ENCODE measurements at places on chromosomes 3 and 15. TPM values are rescaled to one million over a fixed set of nuclear protein-coding genes. Genes with fewer than 3 reads are reported as not detected.

GRCh38 chr15:101391981-101392640 is 97.1 kb upstream of the SNRPA1 start:
- DNase-seq, result no peak

DNA sequence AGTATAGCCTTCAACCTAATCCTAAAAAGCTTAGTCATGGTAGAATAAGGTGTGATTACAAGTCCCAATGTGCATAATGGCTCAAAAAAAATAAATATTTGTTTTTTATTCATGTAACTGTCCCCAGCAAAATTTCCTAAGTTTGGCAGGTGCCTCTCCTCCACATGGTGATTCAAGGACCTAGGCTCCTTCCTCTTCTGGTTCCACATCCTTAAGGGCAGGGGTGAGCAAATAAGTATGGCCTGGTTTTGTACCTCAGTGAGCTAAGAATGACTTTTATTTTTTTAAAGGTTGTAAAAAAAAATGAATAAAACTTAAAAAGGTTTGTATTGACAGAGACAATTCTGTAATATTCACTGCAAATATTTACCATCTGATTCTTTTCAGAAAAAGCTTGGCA is 343.5 kb upstream of the UBE2E2 start:
- DNase-seq, result no peak

GRCh38 chr3:45109771-45110508 is 36.2 kb downstream of the CDCP1 start:
- no peak for DNase-seq

DNA sequence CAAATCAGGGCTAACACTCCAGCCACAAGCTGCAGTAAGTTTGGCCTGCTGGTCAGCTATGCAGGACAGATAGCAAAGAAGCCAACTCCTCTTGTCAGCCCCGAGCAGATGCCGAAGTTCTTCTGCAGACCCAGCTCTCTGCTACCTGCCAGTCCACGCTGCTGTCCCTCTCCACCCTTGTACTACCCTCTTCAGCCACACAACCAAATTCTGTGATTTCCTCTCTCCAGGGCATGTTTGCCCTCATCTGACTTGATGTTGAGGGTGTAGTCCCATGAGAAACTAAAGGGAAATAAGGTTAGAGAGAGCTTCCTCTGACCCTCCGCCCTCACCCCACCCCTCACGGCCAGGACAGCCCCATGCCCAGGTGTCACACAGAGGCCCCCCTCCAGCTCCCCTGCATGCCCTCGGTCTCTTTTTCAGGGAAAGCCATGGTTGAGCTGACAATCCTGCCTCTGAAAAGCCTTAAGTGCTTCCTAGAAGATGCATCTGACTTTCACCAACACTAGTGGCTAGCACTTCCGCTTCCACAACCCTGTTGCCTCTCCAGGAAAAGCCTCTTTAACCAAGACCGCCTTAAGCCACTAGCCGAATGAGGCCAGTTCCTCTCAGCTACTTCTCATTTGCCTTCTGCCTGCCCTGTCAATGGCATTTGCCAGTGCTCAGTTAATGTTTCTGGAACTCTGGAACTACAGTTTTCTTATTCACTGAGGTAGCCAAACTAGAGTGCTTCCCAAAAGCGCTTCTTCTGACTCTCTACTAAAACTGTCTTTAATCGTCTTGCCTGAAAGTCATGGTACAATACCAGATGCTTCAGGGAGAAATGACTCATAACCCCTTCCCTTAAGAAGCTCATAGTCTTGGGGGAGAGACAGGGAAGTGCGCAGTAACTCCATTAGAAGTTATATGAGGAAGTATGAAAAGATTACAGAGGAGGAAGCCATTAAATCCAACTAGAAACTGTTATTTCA is 300.4 kb upstream of the STT3B start:
- no peak for DNase-seq

DNA sequence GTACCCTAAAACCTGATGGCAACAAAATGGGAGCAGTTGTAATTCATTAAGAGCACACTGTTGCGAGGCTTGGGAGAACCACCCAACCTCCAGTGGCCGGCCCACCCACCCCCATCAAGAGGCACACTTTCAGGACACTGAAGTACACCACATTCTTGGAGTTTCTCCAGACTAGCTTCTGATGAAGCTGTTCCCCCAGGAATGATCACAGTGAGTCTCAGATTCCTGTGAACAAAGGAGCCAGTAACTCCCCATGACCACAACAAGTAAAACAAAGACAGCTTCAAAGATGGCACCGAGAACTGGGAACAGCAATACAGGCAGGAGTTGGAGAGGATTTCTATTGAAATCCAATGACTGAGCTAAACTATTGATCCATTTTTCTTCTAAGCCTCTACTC is 126.0 kb downstream of the ST8SIA2 start:
- no peak for DNase-seq

GRCh38 chr3:24451461-24452099 is 43.1 kb downstream of the THRB start:
- no peak for DNase-seq

DNA sequence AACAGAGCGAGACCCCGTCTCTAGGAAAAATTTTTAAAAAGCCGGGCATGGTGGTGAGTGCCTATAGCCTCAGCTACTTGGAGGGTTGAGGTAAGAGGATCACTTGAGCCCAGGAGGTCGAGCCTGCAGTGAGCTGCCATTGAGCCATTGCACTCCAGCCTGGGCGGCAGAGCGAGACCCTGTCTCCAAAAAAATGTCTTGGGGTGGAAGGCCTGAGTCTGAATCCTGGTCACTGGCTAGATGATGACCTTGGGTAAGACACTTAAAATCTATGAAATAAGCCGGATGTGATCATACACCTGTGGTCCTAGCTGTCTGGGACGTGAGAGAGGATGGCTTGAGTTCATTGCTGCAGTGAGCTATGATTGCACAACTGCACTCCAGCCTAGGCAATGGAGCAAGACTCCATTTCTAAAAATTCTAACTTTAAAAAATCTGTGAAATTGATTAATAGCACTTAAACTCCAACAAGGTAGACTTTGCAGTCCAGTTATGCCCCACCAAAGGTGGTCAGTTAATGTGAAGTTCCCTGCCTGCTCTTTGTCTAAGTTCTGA is 157.3 kb upstream of the UMPS start:
- DNase-seq, result no peak

GRCh38 chr3:94305835-94306611 is 243.2 kb downstream of the NSUN3 start:
- DNase-seq, result peak; percentile 5

DNA sequence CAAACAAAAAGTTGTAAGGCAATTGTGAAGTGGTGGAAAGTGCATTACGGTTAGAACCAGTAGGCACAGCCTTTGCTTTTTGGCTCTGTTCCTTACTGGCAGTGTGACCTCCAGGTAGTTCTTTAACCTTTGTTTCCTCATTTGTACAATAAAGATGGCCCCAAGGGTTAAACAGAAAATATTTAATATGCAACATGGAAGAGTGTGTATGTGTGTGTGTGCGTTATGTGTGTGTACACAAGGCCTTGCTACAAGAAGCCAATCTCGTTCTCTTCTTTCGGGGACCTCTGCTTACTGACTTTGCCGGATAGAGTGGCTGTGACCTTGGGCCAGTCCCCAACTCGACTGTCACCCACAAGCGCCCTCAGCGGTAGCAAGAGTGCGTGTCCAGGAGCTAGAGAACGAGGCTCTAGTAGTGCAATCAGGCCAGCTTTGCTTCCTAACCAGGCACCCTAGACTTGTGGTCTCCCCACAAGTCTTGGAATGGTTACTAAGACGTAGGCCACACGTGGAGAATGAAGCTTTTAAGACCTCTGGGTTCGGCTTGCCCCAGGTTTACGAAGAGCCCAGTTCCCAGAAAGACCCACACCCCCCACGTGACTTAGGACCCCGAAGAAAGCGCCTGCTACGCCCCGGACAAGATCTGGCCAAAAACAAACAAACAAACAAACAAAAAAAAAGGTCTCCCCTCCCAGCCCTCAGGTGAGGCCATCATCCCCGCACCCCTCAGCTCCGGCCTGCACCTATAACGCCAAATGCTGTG is 593 bp downstream of the CIAO2A start:
- peak; percentile 60 for DNase-seq

- DNase-seq, result no peak
Measured at GRCh38 chr3:149660462-149660861, 2.6 kb upstream of the WWTR1 start.

- no peak for DNase-seq
Measured at GRCh38 chr15:57019496-57020160, 101.2 kb downstream of the TCF12 start.

- no peak for DNase-seq
Measured at GRCh38 chr3:127183931-127184869, 8.7 kb upstream of the PRR23E start.

- DNase-seq, result no peak
Measured at GRCh38 chr15:95712785-95713184, 617.7 kb upstream of the NR2F2 start.

DNA sequence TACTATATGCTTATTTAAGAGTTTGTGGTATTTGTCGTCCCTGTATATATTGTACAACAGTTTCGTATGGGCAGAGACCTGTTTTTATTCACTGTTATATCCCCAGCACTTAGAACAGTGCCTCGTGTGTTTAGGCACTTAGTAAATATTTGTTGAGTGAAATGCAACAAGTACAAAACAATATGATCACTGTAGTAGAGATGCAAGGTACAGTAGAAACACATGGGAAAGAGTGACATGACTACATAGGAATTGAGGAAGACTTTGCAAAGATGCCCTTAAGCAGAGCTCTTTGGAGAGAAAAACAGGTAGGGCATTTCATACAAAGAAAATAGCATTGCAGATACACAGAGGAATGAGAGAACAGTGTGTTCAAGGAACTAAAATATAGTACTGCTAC is 18.3 kb downstream of the RASA2 start:
- DNase-seq, result no peak

GRCh38 chr15:90871716-90872485 is 3.5 kb downstream of the FURIN start:
- no peak for DNase-seq

- no peak for DNase-seq
Measured at GRCh38 chr3:164040991-164041390, 1037.3 kb downstream of the SI start.

- no peak for DNase-seq
Measured at GRCh38 chr3:14573706-14574105, 33.6 kb upstream of the GRIP2 start.

- peak; percentile 8 for DNase-seq
Measured at GRCh38 chr3:181210275-181210674, 220.7 kb upstream of the DNAJC19 start.

- DNase-seq, result no peak
Measured at GRCh38 chr3:123483146-123483545, 34.3 kb upstream of the ADCY5 start.

- DNase-seq, result no peak
Measured at GRCh38 chr3:101807888-101808287, 28.9 kb downstream of the NXPE3 start.

DNA sequence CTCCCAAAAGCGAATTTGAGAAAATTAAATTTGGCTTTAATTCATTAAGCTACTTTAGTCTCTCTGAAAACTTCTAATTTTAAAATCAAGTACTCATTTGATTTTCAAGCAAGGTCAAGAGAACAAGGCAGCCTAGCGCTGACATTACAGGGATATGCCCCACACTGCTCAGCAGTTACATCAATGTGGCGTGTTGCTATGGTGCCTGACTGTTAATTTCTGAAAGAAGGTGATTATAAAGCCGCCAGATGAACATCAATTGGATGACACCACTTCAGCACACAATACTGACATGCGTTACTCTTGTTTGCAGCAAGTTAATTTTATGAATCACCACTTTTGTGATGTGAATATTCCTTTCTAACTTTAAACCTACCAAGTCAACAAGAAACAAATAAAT is 284.4 kb downstream of the FOXP1 start:
- no peak for DNase-seq

- no peak for DNase-seq
Measured at GRCh38 chr3:141170678-141171295, 60.8 kb upstream of the PXYLP1 start.

- no peak for DNase-seq
Measured at GRCh38 chr15:49387471-49387870, 35.6 kb upstream of the FGF7 start.

GRCh38 chr15:99275525-99276128 is 24.3 kb downstream of the LRRC28 start:
- DNase-seq, result no peak

DNA sequence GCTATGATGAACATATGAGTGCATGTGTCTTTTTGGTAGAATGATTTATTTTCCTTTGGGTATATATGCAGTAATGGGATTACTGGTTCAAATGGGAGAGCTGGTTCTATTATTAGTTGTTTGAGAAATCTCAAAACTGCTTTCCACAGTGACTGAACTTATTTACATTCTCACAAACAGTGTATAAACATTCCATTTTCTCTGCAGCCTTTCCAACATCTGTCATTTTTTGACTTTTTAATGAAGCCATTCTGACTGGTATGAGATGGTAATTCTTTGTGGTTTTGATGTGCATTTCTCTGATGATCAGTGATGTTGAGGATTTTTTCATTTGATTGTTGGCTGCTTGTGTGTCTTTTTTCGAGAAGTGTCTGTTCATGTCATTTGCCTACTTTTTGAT is 1124.2 kb downstream of the NAALADL2 start:
- no peak for DNase-seq

DNA sequence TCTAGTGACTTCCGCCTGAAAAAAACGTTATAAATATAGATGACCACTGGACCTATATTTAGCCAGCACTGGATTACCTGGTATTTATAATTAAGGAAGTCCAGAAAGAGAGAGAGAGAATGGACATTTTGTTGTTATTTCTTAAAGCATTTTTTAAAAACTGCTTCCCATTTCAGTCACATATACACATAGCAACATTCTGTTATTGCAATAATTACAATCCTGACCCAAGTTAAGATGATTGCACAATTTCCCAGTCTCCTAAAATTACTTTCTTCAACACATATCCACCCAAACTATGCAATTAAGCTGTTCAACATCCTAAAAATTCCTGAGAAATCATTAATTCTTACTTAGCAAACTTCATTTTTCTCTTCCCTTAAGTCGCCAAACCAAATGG is 37.7 kb downstream of the PCSK6 start:
- DNase-seq, result no peak

DNA sequence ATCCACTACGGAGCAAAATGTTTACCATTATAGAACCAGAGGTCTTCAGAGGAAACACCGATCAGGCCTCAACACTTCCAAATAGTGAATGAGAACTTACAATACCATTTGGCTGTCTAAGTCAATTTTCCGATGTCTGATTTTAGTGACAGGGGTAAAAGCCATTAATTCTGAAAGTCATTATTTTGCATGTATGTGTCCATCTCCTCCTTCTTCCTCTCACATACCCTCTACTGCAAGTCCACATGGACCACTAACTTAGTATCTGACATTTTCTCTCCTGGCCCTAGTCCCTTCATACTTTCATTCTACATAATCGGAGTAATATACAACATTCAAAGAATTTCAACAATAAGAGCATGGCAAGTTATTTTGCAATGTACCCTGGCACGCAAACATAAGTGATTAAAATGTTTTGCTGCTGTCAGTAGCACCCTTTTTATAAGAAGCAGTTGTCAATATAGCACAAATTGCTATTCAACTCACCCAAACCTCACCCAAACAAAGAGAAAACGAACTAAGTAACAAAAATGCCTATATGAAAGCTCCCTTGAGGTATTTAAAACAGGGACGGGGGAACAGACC is 1.9 kb downstream of the TOP2B start:
- DNase-seq, result no peak

ZMYND10 gene
- polyA plus RNA-seq, result 3.9 TPM

SLC22A13 gene
- 6.1 TPM for polyA plus RNA-seq

SLC6A11 gene
- 0.08 TPM for polyA plus RNA-seq

ALDH1L1 gene
- polyA plus RNA-seq, result 46.2 TPM

TMEM108 gene
- polyA plus RNA-seq, result 1.9 TPM

FRMD5 gene
- polyA plus RNA-seq, result 1.9 TPM

MESP2 gene
- 0.47 TPM for polyA plus RNA-seq

DENND4A gene
- 19.6 TPM for polyA plus RNA-seq

AADAC gene
- polyA plus RNA-seq, result 0.19 TPM

PLXNB1 gene
- 234 TPM for polyA plus RNA-seq

ACKR2 gene
- polyA plus RNA-seq, result 4.3 TPM

SOX2 gene
- 0.41 TPM for polyA plus RNA-seq

ROPN1 gene
- polyA plus RNA-seq, result 0.07 TPM

AGBL1 gene
- polyA plus RNA-seq, result 0.15 TPM

All from renal pelvis (tissue), 12 donors.